Dermis microvascular lymphatic vessel endothelial cell (primary cell): ENCODE measurements at places on chromosomes 7 and 10.

GRCh38 chr7:152382244-152382643 is 53.6 kb downstream of the KMT2C start:
- no peak for DNase-seq

DNA sequence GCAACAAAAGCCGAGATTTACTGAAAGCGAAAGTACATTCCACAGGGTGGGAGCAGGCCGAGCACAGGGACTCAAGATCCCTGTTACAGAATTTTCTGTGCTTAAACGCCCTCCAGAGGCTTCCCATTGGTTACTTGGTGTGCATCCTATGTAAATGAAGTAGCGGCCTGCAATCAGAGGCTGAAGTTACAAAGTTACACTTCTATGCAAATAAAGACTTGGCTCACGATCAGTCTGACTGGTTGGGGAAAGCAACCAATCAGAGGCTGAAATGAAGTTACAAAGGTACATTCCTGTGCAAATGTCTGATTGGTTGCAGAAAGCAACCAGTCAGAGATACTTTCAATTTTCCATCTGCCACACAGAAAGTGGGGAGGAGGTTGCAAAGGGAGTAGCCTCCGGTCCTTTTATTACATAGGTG is 4.1 kb downstream of the ACBD7 start:
- peak; percentile 97 for DNase-seq

GRCh38 chr7:41732843-41733306 is 30.0 kb upstream of the INHBA start:
- no peak for DNase-seq

GRCh38 chr7:41328131-41328530 is 374.8 kb downstream of the INHBA start:
- DNase-seq: no peak

- DNase-seq: no peak
Measured at GRCh38 chr7:157352516-157352915, 15.7 kb downstream of the DNAJB6 start.

GRCh38 chr7:139656387-139656786 is 121.4 kb downstream of the HIPK2 start:
- DNase-seq: no peak

DNA sequence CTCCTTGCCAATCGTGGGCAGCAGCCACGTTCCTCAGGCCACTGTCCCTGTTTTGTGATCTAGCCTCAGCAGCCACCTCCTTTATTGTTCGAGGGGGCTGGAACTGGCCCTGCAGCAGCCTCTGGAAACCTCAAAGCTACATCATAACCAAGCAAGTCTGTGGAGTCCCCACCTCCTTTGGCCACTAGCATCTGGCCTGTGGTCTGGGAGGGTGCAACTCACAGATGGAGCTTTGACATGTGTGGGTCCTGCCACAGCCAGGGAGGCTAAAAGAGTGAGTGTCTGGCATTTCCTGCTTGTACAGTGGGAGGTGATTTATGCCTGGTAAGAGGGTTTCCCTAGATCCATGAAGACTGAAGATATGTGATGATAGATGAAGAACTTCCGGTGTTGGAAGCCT is 32.3 kb upstream of the NUB1 start:
- DNase-seq: no peak
